ENCODE measurements at places on chromosomes 2 and 18. TPM values are rescaled to one million over a fixed set of nuclear protein-coding genes. Genes with fewer than 3 reads are reported as not detected.

Gene MALL
- total RNA-seq: 38.8 TPM

Gene LCT
- total RNA-seq: not detected

Gene MOCOS
- total RNA-seq: 1.2 TPM

Gene CCDC150
- 1.7 TPM for total RNA-seq

DNA sequence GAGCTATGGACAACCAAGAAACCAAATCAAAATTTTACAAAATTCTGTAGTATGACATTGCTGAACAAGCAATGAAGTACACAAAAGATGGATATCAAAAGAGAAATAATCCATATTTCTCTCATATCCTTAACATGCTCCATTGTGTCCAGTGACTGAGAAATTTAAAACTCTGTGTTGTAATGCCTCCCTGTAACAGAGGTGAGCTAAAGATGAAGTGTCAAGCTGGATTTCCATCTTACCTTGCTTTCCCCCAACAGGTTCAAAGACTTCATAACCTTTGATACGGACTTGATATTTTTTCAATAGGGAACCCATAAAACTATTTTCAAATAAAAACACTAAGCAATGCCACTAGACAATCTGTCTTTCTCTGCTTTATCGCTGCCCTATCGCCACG is 95.7 kb upstream of the SERTAD2 start:
- no peak for DNase-seq

DNA sequence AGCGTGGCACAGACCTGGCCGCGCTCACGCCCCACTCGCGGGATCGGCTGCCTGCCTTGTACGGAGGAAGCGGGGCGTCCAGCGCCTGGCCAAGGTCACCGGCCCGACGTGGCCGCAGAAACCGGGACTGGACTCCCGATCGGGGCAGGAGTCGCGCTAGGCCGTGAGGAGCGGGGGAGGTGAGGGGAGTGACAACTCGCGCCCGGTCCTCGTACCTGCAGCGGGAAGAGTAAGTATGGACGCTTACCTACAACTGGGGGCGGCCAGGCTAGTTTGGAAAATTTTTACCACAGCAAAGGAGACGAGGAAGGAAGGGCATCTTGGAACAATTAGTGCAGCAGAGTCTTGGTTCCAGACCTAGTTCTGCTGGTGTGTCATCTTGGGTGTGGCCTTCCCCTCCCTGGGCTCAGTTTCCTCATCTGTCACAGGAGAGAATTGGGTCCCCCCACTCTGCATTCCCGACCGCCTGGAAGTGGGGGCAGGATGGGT is 693 bp downstream of the UBE2F start:
- no peak for DNase-seq

DNA sequence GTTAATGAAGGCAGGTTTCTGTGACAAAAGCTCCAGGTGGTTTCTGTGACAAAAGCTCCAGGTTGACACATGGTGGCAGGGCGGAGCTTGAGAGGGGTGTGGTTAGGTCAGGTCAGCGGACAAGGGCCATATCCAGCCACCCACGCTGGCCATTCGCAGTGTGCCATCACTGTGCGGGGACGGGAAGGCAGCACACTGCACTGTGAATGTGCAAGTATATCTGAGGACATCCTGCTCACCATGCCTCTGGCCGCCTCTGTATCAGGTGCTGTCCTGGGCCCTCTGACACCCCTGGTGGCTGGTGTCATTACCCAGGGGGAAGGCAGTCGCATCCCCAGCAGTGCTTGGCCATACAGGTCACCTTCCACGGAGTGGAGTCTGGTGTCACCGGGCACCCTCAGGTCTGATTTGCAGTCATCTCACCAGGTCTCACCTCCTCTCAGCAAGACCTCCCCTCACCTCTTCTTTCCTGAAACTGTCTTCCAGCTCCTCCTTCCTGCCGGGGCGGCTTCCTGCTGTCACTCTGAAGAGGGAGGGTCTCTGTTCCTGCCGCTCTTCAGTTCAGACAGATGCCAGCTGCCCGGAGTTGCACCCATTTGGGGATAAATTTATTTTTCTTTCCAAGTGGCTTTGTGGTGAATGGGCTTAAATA is 34.9 kb downstream of the CTIF start:
- no peak for DNase-seq

- peak; percentile 73 for DNase-seq
These were observed 65.5 kb downstream of the BIN1 start for GRCh38 chr2:127041259-127041970.

DNA sequence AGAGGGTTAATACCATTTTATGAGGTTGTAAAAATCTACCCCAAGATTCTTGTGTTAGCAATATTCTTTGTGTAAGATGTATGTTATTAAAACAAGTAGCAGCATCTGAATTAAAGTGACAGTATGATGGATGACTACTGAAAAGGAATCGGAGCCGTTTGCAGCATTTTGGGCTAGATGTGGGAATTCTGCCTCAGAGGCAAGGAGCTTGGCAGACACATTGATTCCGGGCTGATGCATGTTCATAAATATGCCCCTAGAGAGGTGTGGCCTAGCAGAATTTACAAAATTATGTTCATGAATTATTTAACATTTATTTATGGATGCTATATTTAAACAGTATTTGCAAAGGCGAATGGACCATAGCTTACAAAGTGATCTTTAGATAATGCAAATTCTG is 389.0 kb upstream of the ETAA1 start:
- DNase-seq: no peak

GRCh38 chr2:240139666-240140393 is 628 bp downstream of the OTOS start:
- peak; percentile 75 for DNase-seq

DNA sequence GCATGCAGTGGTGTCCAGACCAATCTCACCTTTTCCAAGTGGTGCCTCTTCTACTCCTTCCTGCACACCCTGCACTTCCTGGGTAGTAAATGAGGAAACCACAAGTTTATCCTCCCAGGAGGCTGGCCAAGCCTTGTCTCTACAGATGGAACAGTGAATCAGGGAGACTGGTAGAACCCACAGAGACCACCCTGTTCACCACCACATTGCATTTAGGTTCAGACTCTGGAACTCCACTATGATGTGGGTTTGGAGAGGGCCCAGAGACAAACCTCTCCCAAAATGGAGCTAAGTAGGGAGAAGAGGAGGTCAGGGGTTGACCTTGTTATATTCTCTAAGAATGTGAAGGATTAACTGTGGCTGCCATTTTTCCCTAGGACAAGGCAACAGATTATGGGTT is 102.8 kb upstream of the FZD7 start:
- DNase-seq: no peak

DNA sequence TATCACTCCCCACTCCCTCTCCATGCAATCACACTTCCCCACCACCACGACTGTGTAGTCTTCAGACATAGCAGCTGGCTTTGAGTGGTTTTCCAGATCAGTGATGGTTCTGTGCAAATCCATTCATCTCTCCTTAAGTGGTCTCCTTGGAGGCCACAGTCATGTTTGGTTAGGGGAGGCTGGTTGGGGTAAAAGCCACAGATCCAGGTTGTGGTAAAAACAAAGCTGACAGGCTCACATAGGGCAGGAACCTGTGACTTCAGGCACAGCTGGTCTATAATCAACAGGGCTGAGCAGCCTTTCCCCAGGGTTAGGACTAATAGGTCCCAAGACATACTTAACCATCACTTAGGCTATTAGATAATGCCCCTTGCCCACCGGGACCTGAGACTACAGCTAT is 46.2 kb upstream of the FZD7 start:
- no peak for DNase-seq

DNA sequence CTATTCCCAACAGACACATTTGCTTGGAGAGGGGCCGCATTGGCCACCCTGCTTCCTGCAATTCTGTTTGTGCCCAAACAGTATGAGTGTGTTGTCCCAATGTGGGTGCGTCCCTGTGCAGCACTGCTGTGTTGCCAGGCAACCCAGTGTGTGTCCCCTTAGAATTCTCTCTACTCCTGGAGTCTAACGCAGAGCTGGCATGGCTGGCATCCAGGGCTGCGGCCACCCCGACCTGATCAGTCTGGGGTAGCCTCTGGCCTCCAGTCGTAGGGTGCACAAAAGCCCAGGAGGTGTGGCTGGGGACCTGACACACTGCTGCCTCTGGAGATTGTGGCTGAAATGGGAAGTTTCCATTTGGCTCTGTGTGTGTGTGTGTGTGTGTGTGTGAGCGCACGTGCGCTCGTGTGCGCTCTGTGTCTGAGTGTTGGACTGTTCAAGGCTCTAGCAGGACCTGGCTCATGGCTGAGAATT is 48.0 kb downstream of the TEX44 start:
- DNase-seq: peak; percentile 86

DNA sequence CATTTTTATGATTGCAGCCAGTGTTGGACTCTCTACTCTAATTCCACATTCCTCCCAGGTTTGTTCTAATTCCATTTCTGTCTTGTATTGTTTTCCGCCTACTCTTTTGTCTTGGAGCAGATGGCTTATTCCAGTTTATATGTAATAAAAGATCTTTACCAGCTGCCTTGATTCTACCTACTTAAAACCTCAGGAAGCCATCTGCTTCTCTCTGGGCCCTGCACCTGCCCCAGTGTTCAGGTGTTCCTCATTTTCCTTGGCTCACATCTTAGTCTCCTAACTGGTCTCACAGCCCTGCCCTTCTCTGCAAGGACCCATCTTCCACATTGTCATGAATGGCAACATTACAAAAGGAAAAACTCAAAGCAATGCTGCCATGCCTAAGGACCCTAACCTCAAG is 21.0 kb upstream of the IL37 start:
- DNase-seq: no peak

DNA sequence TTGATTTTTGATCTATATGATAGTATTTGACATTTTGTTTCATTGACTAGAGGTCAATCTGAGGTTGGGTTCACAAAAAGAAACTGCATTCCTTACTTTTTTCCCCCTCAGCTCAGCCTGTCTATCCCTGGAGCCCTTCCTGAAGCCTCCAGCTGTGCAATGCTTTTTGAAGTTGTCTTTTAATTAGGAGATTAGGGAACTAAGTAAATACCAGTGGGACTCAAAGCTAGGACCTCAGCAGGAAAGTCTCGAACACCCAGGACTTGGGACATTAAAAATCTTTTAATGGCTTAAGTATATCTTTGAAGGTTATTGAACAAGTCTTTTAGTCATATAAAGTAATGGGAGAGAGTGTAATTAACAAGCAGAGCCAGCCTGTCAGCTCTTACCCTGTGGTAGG is 220.2 kb downstream of the PDE11A start:
- DNase-seq: no peak

DNA sequence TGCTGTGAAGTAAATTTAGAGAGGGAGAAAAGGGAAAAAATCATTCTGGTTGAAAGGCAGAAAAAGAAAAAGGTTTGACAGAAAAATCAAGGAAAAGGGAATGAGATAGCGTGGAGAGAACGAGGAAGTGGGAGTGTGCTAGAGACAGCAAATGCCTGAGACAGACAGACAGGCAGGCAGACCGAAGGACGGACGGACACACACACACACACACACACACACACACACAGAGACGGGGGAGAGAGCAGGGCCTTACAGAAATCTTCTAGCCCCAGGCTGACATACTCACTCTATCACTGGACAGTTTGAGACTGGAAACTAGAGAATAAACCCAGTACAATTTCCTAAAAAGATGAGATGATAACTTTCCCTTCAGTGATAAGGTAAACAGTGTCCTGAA is 238.4 kb downstream of the ZNF521 start:
- no peak for DNase-seq

- no peak for DNase-seq
These were observed 6.0 kb downstream of the ADNP2 start for GRCh38 chr18:80115035-80115434.

DNA sequence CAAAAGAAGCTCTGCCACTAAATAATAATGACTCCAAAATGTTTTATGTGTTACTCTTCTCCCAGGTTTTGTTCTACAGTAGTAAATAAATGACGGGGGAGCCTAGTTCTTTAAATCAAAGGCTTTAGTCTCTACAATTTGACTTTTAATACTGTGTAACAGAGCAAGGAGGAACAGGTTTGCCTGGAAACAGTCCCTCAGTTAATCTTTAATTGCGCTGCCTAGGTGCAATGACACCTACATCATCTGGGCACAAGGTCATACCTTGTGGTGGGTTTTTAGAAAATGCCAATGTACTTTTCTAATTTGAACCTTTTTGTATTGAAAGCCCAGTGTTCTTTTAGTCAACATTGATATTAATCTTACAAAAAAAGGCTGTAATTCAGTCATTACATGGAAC is 287.3 kb upstream of the SETBP1 start:
- DNase-seq: no peak

DNA sequence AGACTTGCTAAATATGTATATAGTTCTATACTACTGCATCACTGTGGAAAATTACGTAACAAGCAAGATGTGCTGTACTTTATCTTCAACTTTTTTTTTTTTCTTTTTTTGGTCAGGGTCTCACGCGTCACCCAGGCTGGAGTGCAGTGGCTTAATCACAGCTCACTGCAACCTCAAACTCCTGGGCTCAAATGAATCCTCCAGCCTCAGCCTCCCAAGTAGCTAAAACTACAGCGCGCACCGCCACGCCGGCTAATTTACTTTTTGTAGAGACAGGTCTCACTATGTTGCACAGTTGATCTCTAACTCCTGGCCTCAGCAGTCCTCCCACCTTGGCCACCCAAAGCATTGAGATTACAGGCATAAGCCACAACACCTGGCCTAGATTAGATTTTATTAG is 68.0 kb downstream of the COX7A2L start:
- no peak for DNase-seq

GRCh38 chr2:228949831-228950230 is 321.3 kb downstream of the PID1 start:
- DNase-seq: no peak

DNA sequence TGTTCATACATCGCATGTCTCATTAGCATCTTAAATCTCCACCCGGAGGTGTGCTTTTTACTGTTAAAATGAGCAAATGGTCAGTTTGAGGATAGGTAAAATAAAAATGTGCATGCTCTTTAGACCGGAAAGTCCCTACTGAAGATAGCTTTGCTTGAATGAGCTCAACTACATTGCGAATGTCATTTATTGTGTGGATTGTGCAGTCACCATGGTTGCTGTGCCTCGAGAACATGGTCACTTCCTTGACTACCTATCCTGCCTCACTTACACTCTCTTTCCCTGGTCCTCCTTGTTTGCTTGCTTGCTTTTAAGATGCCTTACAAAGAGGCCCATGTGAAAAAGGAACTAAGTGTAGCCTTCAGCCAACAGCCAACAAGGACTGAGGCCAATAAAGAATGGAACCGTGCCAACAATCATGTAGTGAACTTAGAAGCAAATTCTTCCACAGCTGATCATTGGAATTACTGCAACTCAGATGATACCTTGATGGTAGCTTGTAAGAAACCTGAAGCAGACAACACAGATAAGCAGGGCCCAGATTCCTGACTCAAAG is 72.2 kb upstream of the BARD1 start:
- no peak for DNase-seq

GRCh38 chr18:3814816-3815215 is 364.8 kb downstream of the TGIF1 start:
- no peak for DNase-seq

All from posterior vena cava (tissue), 2 donors.